ENCODE measurements at places on chromosomes 12 and 14.

GRCh38 chr12:64229240-64229639 lies 7.1 kb upstream of the KICS2 start:
- no peak for DNase-seq

GRCh38 chr14:24705840-24706239 lies 71.8 kb upstream of the GZMB start:
- no peak for DNase-seq

- no peak for DNase-seq
Measured at GRCh38 chr12:51448618-51449256, 24.1 kb downstream of the SLC4A8 start.

DNA sequence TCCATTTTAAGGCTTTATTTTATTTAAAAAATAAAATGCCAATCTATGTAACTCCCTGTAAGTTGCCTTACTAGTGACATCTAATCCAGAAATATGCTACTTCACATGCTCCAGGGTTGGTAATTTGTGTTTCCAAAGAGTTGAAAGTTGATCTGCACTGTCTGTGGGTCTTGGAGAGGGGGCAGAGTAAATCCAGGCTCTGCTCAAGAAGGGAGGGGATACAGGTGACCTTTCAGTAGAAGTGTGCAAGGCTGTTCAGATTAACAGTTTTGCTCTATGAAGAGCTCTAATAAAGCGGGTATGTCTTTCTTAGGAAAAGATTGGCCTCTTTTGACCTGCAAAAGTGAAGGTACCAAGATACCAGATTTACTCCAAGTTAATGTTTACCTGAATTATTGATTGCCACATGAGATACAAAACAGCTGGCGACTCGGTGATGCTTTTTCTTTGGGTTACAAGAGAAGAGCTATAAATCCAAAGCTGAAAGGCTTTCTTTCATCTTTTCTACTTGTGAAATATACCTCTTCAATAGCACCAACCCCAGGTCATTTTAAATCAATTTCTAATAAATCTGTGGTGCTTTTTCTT lies 75.6 kb upstream of the FLRT2 start:
- no peak for DNase-seq

DNA sequence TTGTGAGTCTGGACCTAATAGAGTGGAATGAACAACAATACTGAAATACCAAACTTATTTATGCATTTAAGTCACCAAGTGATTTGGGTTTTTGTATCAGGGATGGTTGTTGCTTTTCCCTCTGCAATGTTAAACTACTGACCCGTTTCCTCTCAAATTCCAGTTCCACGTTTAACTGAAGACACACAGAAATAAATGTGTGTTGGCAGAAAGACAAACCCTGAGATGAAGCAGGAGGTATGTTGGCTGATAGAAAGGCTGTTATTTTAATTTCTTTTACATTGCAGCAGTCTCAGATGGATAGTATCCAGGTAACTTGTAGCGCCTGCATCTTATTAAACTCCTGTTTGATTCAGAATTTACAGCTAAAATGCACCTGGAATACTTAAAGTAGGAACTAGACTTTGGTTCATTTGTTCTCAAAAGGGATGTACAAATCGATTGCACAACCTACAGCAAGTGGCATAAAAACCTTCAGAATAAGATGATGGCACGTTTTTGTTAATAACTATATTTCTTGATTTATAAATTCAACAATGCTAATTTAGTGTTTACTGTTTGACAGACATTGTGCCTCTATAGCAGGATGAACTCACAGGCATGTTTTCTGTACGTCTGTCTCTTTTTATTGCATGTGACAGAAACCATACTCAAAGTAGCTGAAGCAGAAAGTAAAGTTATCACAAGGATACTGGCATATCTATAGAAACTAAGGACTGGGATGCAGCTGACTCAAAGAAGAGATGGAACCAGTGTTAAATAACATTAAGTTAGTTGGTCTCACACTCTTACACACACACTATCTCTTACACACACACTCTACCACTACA lies 405.7 kb downstream of the ZFP36L1 start:
- DNase-seq = no peak

- no peak for DNase-seq
Measured at GRCh38 chr14:29709490-29709889, 218.2 kb downstream of the PRKD1 start.

DNA sequence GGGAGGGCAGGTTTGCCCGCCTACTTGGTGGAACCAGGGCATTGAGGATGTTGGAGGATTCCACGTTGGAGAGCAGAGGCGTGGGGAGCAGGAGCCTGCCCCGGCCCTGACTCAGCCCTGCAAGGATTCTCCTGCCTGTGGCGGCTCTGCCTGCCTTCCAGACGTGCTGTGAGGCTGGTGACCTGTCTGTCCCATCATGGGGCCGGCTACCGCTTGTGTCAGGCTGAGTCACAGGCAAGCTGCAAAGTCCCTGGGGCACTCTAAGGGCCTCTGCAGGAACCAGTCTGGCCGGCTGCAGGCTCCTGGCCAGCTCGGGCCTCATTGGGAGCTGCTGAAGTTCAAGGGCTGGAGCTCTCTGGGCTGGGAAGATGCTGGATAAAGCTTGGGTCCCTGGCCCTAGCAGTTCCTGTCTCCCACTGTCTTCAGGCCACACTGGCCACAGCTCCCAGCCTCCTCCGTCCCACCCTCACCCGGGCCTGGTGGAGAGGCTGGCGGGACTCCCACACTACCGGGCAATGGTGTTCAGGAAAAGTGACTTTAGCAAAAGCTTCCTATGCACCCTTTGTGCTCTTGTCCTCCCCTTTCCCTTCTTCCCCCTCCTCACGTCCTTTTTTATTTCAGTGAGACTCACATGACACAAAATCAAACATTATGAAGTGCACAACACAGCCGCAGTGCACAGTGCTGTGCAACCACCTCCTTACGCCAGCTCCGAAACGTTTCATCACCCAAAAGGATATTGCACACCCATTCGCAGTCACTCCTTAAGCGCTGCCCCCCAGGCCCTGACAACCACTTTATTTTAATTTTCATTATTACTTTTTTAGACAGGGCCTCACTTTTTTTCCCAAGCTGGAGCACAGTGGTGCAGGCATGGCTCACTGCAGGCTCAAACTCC lies 22.0 kb upstream of the ULK1 start:
- DNase-seq = no peak
